ENCODE measurements at places on chromosomes 6 and 20. TPM values are rescaled to one million over a fixed set of nuclear protein-coding genes. Genes with fewer than 3 reads are reported as not detected.
A peak's percentile ranks its signal among the peaks of the same experiment; 100 is the strongest.

DNA sequence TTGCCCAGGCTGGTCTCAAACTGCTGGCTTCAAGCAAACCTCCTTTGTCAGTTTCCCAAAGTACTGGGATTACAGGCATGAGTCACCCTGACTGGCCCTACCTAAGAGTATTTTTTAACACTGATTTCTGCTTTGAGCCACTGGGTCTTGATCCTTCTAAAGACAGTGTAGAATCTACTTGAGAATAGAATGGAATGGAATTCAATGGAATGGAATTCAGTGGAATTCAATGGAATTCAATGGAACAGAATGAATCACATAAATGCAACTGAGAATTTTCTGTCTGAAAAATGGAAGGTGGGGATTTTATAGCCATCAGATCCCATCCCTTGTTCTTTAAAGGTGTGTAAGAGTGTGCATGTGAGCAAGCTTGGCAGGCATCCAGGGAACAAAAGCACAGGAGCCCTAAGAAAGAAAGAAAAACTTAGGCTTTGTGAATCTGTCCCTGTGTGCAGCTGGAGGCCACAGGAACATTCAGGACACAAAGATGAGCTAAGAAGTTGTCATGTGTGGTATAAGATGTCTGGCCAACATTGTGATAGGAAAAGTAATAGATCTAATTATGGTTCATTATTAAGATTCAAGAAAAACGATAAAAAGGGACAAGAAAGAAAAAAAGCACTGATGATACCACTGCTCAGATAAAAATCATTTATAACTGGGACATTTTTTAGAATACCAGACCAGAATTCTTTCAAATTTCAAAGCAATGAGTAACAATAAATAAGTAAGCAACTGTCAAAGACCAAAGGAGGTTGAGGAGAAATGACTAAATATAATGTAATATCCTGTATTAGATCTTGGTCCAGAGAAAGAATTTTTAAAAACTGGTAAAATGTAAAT, 681.0 kb upstream of the GJE1 start:
- DNase-seq = no peak

DNA sequence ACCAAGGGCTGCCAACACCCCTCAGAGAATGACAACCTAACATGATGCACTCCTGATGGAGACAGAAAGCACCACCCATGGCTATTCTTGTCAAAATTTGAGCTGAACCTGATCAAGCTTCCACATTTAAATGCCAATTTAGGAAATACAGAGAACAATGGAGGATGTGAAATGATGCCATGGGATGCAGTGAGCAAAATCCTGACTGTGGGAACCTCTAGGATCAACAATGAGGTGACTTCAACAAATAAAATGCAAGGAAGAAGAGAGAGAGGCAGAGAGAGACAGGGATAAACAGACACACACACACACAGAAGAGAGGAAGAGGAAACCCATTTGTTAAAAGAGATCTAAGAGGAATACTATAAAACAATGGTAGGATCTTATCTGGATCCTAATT, 119.6 kb upstream of the NUP153 start:
- DNase-seq = no peak

- no peak for DNase-seq
These were observed 63.7 kb downstream of the SLC22A23 start for GRCh38 chr6:3392930-3393835.

DNA sequence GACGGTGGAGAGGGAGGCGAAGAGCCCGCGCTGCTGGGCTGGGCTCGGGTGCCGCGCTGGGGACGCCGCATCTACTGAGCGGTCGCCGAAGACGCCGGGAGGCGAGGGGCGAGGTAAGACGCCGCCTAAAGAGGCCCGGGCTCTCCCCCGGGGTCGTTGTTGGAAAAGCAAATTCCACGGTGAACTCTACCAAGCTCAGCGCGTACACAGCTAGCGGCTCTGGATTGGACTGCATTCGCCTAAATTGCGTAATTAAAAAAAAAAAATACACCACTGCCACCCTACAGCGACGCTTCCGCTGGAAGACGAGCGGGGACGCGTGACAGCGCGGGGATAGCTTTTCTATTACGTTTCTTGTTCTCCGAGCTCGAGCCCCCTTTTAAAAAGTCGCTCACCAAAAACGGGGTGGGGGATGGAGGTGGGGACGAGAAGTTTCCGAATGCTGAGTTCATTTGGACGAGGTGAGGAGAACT, 92.0 kb upstream of the PRDM1 start:
- peak; percentile 72 for DNase-seq

DNA sequence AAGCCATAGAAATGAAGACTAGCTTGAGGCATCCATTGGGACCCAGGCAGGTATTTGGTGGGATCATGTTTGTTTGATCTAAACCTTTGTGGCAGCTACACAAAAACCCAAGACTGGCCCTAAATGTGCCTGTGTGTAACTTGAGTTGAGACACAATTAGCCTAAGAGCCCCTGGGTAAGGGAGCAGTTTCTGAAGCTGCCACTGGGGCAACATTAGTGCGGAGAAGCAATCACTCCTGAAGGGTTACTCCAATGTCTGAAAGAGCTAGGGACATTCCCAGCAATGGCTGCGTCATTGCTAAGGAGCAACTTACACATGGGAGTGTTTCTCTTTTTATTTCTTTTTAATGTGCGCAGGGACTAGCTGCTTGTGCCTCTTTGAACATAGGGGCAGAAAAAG, 67.9 kb upstream of the EEF1E1 start:
- no peak for DNase-seq

- DNase-seq = no peak
These were observed 98.6 kb upstream of the RNF24 start for GRCh38 chr20:4113615-4114603.

- DNase-seq = no peak
These were observed 78.4 kb downstream of the ADTRP start for GRCh38 chr6:11700118-11700718.

GRCh38 chr20:2920473-2920872, 47.2 kb downstream of the PTPRA start:
- no peak for DNase-seq

GRCh38 chr6:502761-503160, 111.2 kb downstream of the IRF4 start:
- DNase-seq = no peak

DNA sequence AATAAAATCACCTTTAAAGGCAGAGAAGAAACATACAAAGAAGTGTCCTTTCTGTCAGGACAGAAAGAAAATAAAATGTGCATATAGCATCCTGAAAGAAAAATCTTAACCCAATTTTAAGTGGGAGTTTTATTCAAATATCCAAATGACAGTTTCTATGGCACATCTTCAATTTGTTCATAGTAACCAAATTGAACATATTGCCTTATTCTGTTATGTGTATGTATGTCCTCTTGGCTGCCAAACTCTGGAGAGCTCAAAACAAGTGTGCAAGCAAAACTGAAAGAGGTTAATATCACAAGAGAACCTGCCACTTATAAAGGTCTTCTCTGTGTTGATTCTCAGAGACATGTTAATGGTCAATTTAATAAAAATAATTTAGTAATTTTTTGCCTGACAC, 334.7 kb downstream of the BCKDHB start:
- no peak for DNase-seq

DNA sequence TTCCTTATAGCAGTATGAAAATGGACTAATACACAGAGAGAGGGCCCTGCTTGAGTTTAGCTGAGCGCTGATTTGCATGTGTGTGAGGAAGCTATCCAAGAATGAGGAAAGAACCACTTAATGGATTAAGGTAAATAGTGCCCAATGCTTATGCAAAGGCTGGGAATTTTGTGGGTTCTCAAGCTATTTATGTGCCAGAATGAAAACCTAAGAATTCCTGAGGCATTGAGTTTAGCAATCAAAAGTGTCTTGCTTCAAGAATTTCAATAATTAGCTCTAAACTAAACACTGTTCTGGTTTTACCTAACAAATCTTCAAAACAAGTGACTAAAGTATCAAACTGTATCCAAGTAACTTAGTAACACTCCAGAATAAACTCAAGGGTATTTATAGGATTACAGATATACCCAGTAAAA, 7.0 kb upstream of the OR14J1 start:
- no peak for DNase-seq

- no peak for DNase-seq
These were observed 212.1 kb downstream of the BTBD9 start for GRCh38 chr6:38427492-38428210.

GRCh38 chr6:18997375-18997826, 610.3 kb downstream of the RNF144B start:
- no peak for DNase-seq

GRCh38 chr20:16205507-16205906, 367.7 kb downstream of the KIF16B start:
- DNase-seq = no peak

DNA sequence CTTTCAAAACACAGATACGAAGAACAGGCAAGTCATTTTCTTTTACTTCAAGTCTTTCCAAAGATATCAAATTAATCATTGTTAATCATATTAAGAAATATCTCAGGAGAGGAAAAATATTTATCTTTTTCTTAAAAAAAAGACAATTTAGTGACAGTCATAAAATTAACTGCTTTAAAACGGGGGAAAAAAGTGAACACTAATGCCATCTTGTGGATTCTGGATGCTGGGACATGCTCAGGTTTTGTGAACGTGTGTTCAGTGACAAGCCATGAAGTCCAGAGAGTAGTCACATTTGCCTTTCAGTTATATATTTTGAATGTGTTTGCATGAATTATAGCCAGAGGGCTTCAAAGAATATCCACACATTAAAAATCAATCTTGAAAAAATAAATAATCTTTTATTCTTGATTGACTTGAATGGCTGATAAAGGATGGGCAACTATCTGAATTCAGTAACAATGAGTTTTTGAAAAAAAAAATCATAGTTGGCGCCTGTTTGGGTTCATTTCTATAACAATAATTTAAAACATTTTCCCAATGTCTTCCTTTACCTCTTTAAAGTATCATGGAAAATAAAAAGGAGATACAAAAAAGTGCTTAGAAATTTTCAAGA, 74.7 kb upstream of the NOX3 start:
- DNase-seq = no peak

DNA sequence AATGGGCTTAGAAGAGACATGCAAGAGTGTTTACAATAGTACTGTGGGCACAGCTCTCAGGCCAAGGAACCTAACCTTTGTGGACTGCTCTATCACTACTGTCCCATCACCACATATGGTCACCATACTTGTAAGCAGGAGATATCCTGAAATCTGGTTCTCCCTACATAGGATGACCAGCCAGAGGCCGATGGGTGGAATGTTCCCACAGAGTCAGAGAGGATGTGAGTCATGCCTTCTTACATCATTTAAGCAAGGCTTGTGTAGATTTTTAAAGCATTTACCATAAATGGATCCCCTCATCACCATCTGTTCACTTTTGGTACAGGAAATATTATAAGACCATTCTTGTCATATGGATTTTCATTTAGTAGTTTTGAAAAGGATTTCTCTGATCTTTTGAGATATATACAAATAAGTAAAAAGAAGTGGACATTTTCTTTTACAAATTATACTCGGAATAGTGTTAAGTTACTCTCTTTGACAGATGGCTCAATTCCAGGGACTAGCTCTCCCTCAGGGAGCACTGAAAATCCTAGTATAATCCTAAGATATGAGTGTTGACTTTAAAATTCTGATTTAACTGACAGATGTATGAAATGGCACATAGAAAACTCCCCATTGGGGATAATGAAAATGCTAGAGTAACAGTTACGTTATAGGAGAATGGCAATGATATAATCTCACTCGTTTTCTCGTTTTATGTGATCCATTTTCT, 6.6 kb downstream of the HTR1B start:
- no peak for DNase-seq

DNA sequence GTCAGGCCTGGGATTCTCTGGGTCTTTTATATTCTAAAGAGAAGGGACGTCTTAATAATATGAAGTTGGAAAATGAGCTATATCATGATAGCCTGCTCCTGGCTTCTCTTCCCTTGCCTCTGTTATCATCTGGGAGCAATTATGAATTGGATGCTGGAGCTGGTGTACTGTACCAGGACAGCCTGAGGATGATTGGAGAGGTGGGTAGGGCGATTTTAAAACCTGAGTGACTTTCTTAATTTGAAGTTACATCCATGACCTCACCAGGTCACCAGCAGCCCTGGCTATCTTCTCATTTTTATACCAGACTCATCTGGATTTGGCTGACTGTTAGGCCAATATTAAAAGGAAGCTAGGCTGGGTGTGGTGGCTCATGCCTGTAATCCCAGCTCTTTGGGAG, 317.6 kb downstream of the CLIC5 start:
- no peak for DNase-seq

GRCh38 chr20:2234598-2235191, 61.1 kb upstream of the TGM3 start:
- no peak for DNase-seq

- peak; percentile 36 for DNase-seq
These were observed 154.6 kb downstream of the ZDHHC14 start for GRCh38 chr6:157535340-157536222.

- DNase-seq = peak; percentile 27
These were observed 94.7 kb downstream of the ANKRD6 start for GRCh38 chr6:89527634-89528033.

DNA sequence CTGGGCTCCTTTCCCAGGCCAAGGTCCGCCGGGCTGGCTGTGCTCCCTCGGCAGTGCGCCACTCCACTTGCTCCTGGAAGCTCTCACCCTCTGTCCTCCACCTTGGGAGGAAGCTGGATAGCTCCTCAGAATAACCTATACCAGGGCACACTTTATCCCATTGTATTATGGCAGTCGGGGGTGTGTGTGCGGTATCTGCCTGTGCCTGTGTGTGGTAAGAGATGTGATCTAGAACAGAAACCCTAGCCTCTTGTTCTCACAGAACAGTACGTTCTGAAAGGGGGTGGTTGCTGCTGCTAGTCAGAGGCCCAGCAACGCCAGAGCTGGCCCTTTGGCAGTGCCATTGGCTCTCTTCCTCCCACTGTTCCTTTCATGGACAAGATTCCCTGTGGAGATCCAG, 168.4 kb downstream of the TBXT start:
- no peak for DNase-seq

DNA sequence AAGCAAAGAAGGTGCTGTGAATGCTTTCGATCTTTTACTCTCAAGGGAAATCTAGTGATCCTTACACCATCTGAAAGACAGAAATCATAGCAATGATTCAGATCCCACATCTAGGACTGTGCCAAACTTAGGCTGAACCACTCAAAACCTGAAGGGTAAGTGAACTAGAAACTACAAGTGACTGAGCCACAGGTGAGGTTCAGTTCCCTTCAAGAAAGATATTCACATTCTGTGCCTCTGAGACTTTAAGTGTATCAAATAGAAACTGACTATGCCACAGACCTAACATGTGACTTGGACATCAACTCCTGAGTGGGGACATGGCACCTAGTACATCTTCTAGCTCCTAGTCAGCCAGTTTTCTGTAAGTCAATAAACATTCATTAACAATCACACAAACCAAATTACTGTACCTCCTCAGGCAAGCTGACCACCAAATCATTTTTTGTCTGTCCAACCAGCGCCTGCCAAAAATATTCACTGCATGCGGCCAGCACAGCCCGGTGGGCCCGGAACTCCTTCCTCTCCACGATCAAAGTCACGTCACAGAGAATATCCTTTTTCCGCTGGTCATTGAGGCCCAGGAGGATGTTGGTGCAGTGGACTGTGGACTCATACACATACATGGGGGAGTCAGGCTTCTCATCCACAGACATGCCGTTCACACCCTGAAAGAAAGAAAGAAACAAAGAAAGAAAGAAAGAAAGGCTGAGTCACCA, 114.1 kb downstream of the GJA10 start:
- DNase-seq = no peak

MCM3 gene
- total RNA-seq = 149 TPM

STX11 gene
- total RNA-seq = 25.0 TPM

NRSN1 gene
- total RNA-seq = not detected

C4B gene
- 3.4 TPM for total RNA-seq

SMPD2 gene
- 16.9 TPM for total RNA-seq

HLA-DMA gene
- total RNA-seq = 54.3 TPM

NRN1 gene
- 4.1 TPM for total RNA-seq

CPNE5 gene
- total RNA-seq = 4.0 TPM

MICB gene
- total RNA-seq = 60.8 TPM
